ENCODE measurements at places on chromosomes 4 and X.

DNA sequence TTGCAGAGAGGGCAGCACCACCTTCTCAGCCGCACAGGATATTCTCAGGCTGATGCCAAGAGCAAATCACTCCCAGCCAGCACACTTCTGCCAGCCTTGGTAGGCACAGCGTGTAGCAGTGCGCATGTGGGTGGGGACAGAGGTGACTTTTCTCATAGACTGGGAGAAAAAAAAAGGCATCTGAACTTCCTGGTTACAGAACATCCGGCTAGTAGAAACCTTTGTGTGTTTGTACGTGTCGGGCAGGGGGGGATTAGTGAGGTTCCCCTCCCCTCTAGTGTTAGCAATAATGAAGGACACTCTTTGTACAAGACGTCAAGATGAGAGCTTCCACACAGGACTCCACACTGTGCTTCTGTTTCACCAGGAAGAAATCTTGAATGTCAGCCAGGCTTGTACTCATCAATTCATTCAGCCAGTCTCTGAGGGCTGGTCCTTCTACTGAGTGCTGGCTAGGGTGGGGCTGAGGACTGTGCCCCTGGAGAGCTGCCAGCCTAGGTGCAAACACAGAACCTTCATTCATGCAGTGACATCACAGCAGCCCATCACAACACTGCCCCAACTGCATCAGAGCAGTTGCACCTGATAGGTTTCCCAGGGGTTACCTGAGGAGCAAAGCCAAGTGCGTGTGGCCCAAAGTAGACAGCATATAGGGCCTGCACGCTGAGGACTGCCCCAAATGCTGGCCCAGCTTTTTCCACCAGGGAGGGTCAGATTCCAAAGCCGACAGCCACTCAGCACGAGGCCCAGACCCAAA, 34.7 kb downstream of the SLC25A5 start:
- no peak for DNase-seq

GRCh38 chr4:11593576-11594116, 165.0 kb upstream of the HS3ST1 start:
- DNase-seq: no peak

GRCh38 chr4:128553686-128554515, 255.6 kb upstream of the JADE1 start:
- no peak for DNase-seq

GRCh38 chrX:118056870-118057269, 59.7 kb downstream of the KLHL13 start:
- DNase-seq: no peak
